Lower lobe of right lung (tissue), 2 donors: ENCODE measurements at places on chromosomes 1 and 21. TPM values are rescaled to one million over a fixed set of nuclear protein-coding genes. Genes with fewer than 3 reads are reported as not detected.

DNA sequence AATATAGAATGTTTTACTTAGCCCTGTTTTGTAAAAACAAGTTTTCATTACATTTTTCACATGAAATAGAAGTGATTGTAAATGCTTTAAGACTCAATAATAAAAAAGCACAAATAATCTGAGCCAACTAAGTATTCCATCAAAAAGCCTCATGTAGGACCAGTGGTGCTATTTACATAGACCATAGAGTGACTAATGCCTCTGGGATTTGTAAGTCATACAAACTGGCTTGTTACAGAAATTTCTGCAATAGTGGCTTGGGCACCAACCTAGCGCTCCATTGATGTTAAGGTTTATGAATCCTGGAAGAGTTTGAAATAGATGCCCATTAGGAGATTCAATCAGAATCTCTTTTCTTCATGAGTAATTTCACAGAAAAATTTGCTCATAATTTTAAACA, 31.9 kb downstream of the ZMYM1 start:
- no peak overlapping the region for H3K4me3 ChIP-seq
- peaks cover 52% of the 10 kb centered on the region for H3K36me3 ChIP-seq
- no peak overlapping the region for H3K27ac ChIP-seq
- DNase-seq = no peak

DNA sequence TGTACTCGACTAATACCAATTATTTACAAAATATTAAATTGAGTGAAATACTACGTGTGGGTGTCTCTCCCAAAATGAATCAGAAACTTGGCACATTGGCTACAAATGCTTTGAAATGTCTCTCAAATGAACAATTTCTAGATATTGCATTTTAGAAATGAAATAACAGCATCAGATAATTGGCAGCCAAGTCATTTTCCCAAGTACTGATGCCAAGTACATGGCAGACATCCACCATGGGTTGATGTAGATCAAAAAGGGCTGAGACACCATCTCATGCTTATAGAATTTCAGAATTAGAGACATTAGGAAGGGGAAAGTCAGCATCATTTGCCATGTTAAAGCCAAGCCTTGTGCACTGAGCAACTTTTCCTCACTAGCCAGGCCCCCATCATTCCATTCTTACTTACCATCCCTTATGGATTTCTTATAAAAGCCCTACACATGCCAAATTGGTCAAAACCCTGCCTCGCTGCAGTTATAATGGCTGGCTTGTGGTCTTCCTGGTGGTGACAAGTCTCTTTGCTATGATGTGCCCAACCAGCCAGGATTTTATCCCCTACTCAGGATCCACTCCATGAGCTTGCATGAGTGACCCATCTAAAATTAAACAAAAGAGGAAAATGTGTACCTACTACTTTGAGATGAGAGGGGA, 73.1 kb downstream of the GREM2 start:
- H3K4me3 ChIP-seq = no peak overlapping the region
- no peaks in the 10 kb centered on the region for H3K27me3 ChIP-seq
- H3K27ac ChIP-seq = no peak overlapping the region
- H3K36me3 ChIP-seq = no peaks in the 10 kb centered on the region

- H3K27me3 ChIP-seq = no peaks in the 10 kb centered on the region
- no peak for DNase-seq
- no peak overlapping the region for H3K4me3 ChIP-seq
- H3K36me3 ChIP-seq = no peaks in the 10 kb centered on the region
- no peak overlapping the region for H3K27ac ChIP-seq
These were observed 17.5 kb upstream of the VSIG8 start for GRCh38 chr1:159879977-159880376.

Gene ZBTB18
- total RNA-seq = 21.3 TPM
